Renal pelvis (tissue), 12 donors: ENCODE measurements at places on chromosomes 13 and 19. TPM values are rescaled to one million over a fixed set of nuclear protein-coding genes. Genes with fewer than 3 reads are reported as not detected.

The CARM1 gene
- 52.2 TPM for polyA plus RNA-seq

The PRR20C gene
- polyA plus RNA-seq = not detected

The ADAMTSL5 gene
- polyA plus RNA-seq = 0.47 TPM

The CCNA1 gene
- 0.70 TPM for polyA plus RNA-seq

The OR7A5 gene
- polyA plus RNA-seq = not detected

The COL5A3 gene
- 1.1 TPM for polyA plus RNA-seq

The ZNF667 gene
- 23.0 TPM for polyA plus RNA-seq

The KIR3DL1 gene
- not detected for polyA plus RNA-seq

DNA sequence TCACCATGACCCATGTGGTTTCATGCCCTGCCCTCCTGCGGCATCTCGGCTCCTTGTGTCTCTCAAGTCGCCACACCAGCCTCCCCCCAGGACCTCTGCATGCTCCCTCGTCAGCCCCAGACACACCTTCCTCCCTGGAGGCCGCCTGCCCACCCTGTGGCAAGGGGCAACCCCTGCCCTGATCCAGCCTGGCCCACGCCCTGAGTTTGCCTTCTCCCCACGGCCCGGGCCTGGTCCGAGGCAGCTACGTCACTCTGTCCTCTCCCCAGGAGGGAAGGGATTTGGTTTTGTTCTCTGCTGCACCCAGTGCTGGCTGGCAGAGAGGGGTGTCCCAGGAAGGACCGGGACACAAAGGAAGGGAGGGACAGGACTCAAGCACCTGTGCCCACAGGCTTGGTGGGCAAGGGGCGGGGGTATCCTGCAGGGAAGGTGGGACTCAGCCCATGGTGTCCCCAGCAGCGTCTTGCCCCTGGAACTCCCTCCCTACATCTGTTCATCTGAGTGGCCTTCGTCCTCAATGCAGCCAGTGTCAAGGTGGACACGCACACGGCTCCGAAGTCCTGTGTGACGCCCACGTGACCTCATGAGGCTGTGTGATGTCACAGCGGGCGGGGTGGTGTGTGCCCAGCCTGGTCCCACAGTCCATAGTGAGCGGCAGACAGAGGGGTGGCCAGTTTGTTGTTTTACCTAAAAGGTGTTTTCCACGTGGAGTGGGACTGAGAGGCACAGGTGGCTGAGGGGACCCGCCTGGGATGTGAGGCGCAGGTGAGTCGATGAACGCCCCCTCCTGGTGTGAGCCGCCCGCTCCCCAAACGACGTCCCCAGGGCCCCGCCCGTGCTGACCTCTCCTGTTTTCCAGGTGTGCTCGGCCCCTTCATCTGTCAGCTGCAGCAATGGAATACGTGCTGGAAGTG, at the start of gene TEX29:
Gene TEX29 (plus strand): TSS at position 645 of the 914 bp plus-strand sequence. CDS start 249 bp downstream, at position 894.
- DNase-seq = no peak

DNA sequence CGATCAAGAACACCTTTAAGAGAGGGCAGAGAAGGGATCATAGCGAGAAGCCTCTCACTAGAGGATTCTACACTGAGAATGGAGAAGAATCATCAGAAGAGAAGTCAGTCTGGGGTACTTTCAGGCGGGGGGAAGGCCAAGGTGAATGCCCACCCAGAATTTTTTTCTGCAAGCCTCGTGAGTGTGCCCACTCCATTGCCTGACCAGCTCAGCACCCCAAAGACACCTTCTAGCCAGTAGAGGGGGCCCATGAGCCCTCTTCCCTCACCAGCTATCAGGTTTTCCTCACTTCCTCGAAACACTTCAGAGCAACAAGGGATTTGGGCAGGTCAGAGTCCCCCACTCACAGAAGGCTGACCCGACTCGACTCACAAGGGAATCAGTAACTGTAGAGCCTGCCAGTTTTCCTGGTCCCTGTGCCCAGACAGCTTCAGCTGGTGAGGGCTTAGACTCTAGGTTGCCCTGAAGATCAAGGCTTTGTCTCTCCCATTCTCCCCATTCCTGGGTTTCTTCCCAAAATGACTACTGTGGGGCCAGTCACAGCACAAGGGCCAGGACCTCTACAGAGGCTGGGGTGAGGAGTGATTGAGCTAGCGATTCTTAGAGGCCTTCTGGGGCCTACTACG, 18.4 kb downstream of the NLRP13 start:
- DNase-seq = no peak

DNA sequence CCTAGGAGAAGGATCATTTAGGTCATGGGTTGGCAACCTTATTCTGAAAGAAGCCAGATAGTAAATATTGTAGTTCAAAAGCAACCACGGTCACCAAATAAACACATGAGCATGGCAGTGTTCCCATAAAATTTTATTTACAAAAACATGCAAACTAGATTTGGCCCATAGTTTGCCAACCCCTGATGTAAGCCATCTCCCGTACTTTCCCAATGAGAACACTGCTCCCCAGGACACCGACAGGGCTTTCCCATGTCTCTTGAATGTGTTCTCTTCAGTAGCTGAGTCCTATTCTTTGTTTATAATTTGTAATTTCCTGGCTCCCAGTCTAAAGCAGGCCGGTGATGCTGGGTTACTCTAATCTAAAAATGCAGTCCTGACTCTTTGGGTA, 239.6 kb downstream of the LHFPL6 start:
- DNase-seq = no peak

DNA sequence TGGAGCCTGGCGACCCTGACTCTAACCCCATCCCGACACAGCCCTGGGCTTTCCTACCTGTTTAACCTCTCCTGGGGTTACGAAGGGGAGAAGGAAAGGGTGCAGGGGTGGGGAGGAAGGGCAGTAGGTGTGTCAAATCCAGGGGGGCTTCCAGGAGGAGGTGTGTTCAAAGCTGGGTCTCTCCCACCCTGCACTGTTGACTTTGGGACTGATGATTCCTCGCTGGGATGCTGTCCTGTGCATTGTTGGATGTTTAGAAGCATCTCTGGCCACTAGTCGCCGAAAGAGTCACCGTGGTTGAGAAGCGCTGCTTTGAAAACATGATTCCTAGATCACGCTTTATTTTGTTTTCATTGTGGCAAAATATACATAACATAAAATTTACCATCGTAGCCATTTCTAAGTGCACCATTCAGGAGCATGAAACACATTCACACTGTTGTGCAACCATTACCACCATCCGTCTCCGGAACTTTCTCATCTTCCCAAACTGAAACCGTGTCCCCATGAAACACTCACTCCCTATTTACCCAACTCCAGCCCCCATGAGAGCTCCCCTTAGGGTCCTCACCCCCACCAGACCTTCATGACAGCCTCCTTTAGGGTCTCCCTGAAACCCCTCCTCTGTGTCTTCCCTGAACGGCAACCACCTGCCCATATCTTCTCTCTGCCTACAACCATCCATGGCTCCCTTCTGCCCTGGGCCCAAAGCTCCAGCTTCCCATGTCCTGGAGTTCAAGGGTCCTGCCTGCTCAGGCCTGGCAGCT, 4.4 kb upstream of the FCER2 start:
- no peak for DNase-seq

- no peak for DNase-seq
Observed at GRCh38 chr19:3766520-3766919, 4.0 kb downstream of the MRPL54 start.

DNA sequence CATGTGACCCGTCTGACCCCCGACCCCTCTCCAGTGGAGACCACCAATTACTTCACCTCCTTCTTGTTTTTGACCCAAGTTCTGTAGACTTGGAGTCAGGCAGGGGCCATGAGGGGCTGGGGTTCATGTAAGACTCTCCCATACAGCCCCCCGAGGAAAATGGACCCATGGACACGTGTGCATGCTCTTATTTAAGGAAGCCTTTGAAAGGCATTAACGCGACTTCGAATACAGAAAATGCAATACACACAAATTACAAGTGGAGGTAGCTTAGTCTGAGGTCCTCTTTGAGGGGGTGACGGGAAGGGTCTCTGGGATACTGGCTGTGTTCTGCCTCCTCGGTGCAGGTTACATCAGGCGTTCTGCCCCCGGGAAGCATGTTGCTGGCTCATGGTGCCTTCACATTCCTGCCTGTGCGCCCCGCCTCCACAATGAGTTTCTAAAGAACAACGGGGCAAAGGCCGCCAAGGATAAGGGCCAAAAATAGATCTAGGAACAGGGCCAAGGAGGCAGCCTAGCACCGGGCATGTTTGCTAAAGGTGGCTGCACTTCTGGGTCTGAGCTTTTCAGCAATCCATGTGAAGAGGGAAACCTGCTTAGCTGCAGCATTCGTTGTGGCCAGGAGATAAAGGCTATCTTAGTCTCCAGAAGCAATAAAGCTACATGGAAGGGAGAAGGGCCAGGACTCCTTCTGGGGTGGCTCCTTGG, 54.5 kb downstream of the RAB20 start:
- DNase-seq = no peak

- DNase-seq = no peak
Observed at GRCh38 chr13:100755891-100756290, 81.3 kb upstream of the TMTC4 start.

GRCh38 chr13:49641801-49642291, 13.5 kb downstream of the ARL11 start:
- no peak for DNase-seq

GRCh38 chr19:49326165-49326704, 1.2 kb upstream of the SLC6A16 start:
- DNase-seq = no peak

- DNase-seq = no peak
Observed at GRCh38 chr13:91126806-91127205, 220.7 kb upstream of the MIR17HG start.

GRCh38 chr13:70424428-70424827, 316.2 kb upstream of the KLHL1 start:
- no peak for DNase-seq

- DNase-seq = no peak
Observed at GRCh38 chr13:32629866-32630265, 43.6 kb downstream of the PDS5B start.

GRCh38 chr19:35751839-35752745, 3.7 kb downstream of the LIN37 start:
- DNase-seq = no peak

DNA sequence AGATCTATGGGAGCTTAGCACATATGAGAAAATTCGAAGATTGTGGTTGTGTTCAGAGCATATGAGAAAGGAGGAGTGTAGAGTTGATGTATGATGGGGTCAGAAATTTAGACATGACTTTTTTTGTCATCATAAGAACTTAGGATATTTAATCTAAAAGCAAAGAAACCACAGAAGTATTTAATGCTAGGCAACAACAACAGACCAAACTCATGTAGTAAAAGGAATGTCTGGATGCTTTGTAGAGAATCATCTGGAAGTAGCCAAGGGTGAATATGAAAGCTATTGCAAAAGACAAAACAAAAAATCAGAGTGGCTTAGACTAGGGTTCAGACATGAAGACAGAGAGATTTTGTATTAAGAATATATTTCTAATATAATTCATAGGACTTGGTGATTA, 190.3 kb downstream of the SLITRK1 start:
- no peak for DNase-seq

DNA sequence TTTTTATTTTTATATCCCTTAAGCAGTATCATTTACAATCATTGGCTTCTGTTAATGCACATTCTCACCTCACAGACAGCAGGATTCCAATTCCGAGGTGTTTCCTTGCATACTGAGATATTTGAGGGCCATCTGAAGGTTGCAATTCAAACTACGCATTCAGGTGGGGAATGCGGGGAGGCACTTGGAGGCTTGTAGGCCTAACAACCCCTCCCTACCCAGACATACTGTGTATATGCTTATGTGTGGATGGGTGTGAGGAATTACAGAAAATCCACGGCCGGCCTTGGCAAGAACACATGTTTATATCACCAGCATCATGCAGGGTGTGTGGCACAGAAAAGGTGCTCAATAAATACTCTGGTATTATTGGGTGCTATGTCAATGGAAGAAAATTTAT, 43.3 kb upstream of the PCDH8 start:
- no peak for DNase-seq

DNA sequence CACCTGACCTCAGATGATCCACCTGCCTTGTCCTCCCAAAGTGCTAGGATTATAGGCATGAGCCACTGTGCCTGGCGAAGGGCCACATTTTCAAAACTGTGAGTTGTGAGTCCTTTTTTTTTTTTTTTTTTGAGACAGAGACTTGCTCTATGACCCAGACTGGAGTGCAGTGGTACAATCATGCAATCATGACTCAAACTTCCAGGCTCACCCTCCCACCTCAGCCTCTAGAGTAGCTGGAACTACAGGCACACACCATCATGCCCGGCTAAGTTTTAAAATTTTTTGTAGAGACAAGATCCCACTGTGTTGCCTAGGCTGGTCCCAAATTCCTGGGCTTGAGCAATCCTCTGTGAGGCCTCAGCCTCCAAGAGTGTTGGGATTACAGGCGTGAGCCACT, 3.8 kb upstream of the MYPOP start:
- no peak for DNase-seq

DNA sequence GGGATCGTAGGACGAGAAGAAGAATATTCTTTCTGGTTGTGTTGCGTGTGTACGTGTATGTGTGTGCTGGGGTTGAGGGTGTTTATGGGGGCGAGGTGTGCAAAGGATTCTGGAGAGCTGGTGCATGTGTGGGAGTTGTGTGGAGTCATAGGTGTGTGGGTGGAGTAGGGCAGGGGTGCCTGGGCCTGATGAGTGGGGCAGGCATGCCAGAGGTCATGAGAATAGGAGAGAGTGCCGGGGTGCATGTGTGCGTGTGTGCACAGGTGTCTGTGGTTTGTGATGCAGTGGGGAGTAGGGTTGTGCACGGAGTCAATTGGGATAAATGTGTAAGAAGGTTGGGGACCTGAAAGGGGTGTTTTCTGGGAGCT, 649 bp downstream of the TMEM91 start:
- no peak for DNase-seq
